ENCODE measurements at places on chromosomes 2 and 18.
A peak's percentile ranks its signal among the peaks of the same experiment; 100 is the strongest.

DNA sequence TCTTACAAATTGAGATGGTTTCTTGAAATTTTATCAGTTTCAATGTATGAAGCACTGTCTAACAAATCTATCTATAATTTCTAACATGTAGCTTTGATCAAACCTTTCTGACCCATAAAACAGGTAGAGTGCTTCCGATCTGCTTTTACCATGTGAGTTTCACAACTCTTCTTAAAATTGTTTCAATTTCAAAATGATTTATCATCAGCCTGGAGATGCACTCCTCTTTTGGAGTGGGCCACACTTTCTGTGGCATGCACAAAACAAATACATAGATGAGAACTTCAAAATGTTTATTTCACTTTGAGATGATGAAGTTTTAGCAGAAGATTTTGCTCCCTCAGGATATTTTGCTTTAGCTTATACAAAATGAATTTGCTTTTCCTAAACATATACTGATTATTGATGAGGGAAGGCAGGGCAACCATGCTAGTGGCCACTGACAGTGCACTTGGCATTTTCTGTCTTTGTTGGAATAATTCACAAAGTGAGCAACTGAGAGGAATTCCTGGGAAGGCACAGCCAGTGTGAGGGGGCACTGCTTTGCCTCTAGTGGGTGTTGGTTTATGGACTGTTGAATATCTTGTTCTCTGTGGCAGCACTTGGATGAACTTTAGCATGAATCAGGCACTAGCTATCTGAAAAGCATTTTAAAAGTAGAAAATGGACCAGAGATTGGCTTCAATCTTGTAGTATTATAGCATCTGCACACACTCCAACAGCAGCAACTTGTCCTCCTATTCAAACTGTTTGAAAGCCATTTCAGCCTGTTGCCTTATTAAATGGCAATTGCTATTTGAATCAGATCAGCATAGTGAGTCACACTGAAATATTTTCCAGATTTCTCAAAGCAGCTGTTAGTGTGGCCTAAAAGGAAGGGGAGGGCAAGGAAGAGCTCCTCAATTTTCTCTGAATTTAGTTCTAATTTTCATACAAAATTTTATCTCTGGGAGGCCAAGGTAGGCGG lies 193.2 kb downstream of the CCDC85A start:
- DNase-seq: no peak

DNA sequence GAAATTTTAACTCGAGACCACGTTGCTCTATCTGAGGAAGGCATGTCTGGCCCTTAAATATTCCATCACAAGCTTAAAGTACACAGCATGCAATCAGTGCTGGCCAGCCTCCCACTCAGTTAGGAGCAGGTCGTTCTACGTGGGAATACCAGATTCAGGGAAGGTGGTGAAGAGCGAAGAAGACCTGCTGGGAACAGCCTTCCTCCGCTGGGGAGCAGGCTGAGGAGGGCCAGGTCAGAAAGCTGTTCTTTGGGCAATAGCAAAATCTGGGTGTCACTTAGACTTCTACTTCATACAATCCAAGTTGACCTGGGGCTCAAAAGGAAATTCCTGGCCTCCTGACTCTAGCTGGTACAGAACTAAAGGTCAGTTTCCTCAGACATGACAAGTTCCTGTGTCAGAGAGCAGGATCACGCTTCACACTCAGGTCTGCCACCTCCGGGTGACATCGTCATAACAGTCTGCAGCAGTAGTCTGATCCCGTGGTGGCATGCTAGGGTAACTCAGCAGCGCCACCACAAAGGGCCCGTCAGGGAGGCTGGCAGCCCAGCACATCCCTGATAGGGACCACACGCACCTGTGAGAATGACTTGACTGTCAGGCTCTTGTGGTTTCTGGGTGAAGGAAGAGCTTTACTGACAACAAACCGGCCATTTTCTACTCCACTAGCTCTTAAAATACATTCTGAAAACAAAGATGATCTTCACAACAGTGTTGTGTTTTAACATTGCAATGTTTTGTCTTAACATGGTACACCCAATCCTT lies 35.2 kb upstream of the NAPG start:
- DNase-seq: no peak

DNA sequence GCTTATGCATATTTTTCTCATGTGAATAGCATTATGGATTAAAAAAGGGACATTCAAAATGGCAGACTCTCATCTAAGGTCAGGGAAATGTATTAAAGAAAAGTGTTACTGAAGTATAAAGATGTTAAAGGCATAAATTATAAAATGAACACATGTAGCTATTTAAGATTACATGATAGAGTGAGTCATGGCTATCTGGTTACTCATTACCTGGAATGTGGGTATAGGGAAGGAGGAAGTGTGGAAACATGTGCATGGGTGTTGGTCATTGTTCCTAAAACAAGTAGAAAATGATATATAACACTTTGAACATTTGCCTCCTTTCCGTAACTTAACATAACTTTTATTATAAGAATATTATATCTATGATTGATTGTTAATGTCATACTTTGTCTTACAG lies 66.4 kb downstream of the MYO1B start:
- no peak for DNase-seq

DNA sequence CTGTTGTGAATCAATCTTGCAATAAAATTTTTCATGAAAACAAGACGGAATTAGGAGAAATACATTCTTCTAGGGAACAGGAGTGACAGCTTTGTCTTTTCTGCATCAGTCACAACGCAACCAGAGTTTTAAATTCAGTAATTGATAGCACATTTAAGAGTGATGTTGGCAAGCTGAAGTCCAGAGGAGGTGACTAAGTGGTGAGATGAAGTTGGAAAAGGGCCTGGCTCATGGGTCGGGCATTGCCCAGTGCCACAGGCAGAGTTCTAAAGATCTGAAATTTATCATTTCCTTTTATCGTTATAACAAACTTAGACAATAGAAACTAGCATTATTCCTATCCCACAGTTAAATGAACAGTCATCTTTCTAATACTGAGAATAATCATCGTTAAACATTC lies 764.6 kb upstream of the ZEB2 start:
- DNase-seq: no peak

- DNase-seq: no peak
Measured at GRCh38 chr18:3219631-3220335, at the start of gene MYOM1. MYOM1 (minus strand) TSS chr18:3219968; CDS start chr18:3215223, 4,745 bp downstream.

DNA sequence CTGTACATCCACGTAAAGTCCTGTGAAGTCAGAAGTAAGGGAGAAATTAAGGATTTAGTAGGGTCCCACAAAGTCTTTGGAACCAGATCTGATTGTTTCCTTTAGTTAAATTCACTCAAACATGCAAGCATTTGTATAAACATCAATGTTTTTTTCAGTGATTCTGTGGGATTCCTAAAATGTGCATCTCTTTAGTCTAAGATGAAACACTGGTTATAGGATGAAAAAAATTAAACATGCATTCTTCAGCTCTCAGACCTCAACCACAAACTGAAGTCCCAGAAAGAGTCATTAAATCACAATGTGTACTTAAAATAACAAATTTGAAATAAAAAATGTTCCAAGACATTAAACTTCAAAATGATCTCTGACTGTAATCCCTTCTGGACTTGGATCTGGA lies 76.5 kb upstream of the APCDD1 start:
- DNase-seq: no peak

GRCh38 chr2:83240611-83241010 lies 1218.5 kb downstream of the SUCLG1 start:
- no peak for DNase-seq

DNA sequence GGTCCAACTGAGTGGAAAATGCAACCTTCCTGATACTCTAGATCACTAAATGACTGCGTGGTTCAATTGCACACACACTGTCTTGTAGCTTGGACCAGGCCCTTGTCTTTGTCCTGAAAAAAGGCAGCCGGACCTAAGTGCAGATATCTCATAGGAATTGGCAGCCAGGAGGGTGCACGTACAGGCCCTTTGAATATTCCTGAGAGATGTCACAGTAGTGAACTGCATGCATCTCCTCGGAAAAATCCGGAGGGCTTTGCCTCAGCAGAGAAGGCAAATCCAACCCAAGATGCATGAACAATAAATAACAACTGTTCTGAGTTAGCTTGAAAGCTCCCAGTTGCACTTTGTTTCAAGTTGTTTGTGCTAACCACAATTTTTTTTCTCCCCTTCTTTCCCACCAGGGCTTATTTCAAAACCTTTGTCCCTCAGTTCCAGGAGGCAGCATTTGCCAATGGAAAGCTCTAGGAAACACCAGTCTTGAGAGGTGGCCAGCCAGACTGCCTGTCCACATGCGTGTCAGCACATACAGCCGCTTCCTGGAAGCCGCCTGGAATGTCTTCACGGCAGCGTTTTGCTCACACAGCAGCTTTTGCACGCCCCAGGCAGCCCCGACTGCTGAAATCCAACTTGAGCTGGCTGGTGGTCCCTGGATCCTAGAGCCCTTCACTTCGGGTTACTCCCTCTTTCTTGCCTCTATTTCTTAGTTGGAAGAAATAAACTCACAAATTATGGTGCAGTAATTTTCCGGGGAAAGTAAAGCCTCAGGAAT lies 54.4 kb upstream of the FOSL2 start:
- DNase-seq: peak; percentile 19

GRCh38 chr2:100419915-100420314 lies 2.4 kb upstream of the CHST10 start:
- DNase-seq: no peak

GRCh38 chr2:173557497-173557896 lies 202.8 kb downstream of the CDCA7 start:
- no peak for DNase-seq

GRCh38 chr2:88500691-88501090 lies 48.2 kb upstream of the FOXI3 start:
- DNase-seq: no peak

DNA sequence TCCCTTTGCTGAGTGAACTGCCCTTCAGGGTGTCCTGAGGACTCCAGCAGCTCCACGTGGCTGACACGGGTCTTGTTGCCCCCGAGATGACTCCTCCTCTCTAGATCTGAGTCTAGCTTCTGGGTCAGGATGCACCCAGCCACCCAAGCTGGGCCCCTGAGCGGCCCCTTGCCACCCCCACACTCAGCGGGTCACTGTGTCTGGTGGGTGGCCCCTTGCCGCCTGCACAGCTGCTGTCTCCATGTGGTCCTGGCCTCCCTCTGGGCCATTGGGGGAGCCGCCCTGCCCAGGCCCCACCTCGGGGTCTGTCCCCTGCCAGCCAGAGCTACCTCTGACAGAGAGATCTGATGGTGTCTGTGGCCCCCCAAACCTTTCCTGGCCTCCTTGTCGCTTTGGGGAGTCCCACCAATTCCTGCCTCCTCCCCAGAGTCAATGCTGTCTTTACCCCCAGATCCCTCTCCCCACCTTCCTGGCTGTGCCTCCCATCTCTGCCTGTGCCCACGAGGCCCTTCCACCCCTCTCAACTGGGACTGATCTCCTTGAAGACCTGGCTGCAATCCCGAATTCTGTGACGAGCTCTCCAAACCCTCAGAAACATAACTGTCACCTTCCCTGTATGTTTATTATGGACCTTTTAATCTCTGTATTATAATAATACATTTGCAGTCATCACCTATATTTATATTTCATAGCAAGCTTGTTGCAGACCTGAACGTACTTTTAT lies 46.5 kb downstream of the TWIST2 start:
- DNase-seq: no peak

GRCh38 chr2:124046332-124046731 lies 21.2 kb downstream of the CNTNAP5 start:
- no peak for DNase-seq

GRCh38 chr2:65037178-65037577 lies 19.0 kb upstream of the CEP68 start:
- DNase-seq: no peak

DNA sequence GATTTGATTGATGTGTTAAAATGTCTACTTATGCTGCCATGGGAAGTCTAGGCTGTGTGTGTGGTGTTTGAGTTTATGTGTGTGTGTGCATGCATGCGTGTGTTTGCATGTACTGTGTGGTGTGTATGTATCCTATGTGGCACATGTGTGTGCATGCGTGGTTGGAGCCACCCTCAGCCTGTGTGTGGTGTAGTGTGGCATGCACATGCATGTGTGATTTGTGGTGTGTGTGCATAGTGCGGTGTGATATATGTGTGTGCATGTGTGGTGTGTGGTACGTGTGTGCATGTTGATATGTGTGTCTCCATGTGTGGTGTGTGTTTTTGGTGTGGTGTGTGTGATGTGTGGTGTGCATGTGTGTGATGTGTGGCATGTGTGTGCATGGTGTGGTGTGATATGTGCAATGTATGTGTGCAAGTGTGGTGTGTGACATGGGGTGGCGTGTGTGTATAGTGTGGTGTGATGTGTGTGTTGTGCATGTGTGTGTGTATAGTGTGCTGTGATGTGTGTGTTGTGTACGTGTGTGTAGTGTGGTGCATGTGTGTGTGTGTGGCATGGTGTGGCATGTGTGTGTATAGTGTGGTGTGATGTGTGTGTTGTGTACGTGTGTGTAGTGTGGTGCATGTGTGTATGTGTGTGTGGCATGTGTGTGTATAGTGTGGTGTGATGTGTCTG lies 66.6 kb upstream of the HDAC4 start:
- DNase-seq: no peak

DNA sequence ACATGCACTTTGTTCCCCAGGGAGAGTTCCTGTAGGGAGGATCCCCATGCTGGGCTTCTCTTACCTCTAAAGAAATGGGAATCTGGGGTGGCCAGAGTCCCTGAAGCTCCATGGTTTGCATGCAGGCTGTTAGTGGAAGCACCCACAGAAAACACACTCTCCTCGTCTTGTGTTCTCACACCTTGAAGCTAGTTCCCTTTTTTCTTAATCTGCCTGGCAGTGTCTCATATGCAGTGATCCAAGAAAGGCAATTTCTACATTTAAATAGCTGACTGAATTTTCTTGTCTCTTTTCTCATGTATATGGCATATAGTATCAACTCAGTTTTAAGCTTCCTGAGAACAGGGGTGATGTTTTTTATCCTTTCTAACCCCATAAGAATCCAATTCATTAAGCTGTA lies 65.0 kb downstream of the LINC00305 start:
- DNase-seq: no peak

DNA sequence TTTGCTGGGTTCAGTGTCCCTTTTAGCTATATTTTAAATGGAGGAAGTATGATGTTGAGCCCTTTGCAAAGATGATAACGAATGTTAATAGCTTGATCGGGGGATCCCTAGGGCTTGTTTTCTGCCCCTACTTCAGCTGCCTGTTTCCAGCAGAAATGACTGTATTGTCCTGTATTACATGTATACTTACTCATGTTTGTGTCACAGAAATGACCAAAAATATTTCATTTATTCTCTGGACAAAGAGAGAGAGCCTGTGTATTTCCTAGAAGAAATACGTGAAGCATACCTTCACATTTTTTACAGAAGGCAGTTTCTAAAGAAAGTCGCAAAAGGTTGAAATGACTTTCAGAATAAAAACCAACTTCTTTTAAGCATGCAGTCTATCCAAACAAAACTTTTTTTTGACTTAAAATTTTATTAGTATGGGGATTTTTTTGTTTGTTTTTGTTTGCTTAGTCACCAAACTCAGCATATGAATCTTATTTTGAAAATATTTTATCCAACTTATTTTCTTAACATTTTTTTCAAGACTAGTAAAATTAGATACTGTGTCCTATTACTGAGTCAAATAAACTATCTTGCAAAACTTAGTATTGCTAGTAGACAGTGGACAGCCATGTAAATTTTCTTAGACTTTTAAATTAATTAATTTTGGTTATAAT lies 68.9 kb downstream of the PTRHD1 start:
- DNase-seq: no peak

- no peak for DNase-seq
Measured at GRCh38 chr2:157269922-157270321, 12.4 kb downstream of the GALNT5 start.

Data from anterior cingulate cortex (tissue), 58 donors.